ENCODE measurements at places on chromosomes 11 and 22. TPM values are rescaled to one million over a fixed set of nuclear protein-coding genes. Genes with fewer than 3 reads are reported as not detected.

The KDM4D gene
- total RNA-seq: 0.48 TPM

The DBX1 gene
- total RNA-seq: not detected

The UPB1 gene
- total RNA-seq: not detected

The PTGDR2 gene
- total RNA-seq: 0.10 TPM

The ZP1 gene
- not detected for total RNA-seq

The TSSC4 gene
- 79.0 TPM for total RNA-seq

All from A549 treated with GW870086 at 1 μM for 4 hours (cell line).